Stimulated activated CD4-positive, alpha-beta T cell treated with anti-CD3 and anti-CD28 coated beads, Interleukin-15, amount 100 ng/mL, for 24 hours (primary cell): ENCODE measurements at places on chromosomes 5 and 9.

- peak; percentile 40 for DNase-seq
These were observed 122.3 kb downstream of the VAV2 start for GRCh38 chr9:133869674-133870405.

- DNase-seq: no peak
These were observed 49.1 kb downstream of the ADCY2 start for GRCh38 chr5:7445068-7445467.

DNA sequence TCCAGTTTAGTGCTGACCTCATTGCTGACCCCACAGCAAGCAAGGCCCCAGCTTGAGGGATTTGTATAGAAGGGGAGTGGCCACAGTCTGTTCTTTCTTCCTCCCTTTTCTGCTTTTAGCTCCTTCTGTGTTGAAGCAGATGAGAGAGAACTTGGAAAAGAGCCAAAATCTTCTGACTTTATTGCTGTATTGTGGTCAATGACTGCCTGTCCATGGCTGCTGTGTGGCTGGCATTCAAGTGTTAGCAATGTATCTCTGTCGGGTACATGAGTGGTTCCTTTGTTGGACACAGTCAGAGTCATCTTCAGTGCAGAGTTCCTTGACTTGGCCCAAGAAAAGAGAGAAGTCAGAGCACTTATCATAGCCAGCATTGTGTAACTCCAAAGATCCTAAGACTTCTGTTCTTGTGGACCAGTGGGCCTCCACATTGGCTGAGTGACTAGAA is 154.1 kb downstream of the LRRC70 start:
- DNase-seq: no peak

- DNase-seq: no peak
These were observed 151.8 kb upstream of the MSX2 start for GRCh38 chr5:174572591-174572990.

GRCh38 chr5:169442403-169442874 is 141.1 kb upstream of the SPDL1 start:
- no peak for DNase-seq

DNA sequence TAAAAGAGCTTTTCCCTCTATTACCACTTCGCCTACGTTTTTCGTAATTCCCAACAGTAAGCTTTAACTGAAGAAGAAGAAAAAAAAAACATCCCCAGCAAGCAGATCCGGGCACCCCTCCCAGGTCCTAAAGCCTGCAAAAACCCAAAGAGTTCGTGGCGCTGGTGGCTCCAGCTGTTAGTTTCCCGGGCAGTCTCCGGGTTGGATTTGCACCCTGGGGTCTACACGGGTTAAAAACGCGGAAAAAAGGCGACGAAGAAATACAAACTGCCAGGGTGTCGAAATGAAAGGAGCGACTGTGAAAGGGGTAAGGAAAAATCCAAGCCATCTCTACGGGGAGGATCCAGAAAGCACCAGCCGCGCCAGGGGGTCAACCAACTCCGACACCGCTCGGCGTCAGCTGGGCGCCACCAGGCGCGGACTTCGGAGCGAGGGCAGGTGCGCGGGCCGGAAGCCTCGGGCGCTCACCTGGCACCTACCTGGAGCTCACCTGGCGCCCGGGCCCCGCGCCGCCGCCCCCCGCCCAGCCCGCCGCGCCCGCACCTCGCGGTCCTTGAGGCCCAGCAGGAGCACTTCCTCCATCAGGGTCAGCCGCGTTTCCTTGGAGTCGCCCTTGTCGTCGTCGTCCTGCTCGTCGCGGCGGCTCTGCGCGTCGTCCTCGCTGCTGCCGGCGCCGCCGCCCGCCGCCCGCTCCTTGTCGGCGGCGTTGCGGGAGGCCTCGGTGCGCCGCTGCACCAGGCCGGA is 680 bp downstream of the GOLPH3 start:
- peak; percentile 56 for DNase-seq

GRCh38 chr5:132747616-132748440 is 602 bp downstream of the CCNI2 start:
- DNase-seq: peak; percentile 60

DNA sequence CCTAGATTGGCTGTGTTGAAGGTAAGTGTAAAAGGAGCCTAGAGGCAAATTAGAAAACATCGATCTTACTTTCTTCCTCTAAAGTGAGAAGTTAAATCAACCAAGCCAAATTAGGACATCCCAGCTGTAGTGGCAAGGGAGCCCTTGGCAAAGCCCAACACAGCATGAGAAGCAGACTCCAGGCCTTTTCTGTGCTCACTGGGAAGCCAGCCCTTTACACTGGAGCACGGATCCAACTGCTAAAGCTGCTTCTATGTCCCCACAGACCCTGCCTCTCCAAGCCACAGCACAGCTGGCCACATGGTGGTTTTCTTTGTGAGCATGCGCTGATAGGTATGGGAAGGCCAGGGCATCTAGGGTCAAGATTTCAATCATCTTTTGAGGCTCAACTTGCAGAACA is 94.1 kb downstream of the APBA1 start:
- DNase-seq: no peak

DNA sequence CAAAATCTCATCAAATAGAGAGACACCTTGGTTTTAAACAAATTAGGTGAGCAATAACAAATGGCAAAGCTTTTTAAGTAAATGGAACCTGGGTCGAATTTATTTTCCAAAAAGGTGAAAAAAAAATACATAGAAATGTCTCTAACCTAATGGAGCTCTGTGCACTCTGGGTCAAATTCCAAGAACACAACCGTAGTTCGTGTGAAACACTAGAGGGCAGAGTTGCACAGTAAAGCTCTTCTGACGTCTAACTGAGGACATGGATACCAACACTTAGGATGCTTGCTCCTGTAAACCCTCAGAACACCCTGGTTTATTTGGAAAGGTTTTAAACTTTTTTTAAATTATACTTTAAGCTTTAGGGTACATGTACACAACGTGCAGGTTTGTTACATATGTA is 18.9 kb downstream of the MARCHF11 start:
- no peak for DNase-seq

DNA sequence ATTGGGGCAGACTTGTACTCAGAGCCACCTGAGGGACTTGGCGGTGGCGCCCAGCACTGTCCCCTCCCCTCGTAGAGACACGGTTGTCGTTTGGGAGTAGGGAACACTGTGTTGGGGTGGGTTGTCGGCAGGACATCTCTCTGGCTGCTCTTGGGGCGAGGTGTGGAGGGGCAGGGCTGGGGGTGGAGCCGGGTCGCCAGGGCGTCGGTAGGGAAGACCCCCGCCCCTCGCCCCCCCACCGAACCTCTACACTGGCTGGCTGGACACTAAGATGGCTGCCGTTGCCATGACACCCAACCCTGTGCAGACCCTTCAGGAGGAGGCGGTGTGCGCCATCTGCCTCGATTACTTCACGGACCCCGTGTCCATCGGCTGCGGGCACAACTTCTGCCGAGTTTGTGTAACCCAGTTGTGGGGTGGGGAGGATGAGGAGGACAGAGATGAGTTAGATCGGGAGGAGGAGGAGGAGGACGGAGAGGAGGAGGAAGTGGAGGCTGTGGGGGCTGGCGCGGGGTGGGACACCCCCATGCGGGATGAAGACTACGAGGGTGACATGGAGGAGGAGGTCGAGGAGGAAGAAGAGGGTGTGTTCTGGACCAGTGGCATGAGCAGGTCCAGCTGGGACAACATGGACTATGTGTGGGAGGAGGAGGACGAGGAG is 778 bp downstream of the TRIM41 start:
- peak; percentile 72 for DNase-seq

DNA sequence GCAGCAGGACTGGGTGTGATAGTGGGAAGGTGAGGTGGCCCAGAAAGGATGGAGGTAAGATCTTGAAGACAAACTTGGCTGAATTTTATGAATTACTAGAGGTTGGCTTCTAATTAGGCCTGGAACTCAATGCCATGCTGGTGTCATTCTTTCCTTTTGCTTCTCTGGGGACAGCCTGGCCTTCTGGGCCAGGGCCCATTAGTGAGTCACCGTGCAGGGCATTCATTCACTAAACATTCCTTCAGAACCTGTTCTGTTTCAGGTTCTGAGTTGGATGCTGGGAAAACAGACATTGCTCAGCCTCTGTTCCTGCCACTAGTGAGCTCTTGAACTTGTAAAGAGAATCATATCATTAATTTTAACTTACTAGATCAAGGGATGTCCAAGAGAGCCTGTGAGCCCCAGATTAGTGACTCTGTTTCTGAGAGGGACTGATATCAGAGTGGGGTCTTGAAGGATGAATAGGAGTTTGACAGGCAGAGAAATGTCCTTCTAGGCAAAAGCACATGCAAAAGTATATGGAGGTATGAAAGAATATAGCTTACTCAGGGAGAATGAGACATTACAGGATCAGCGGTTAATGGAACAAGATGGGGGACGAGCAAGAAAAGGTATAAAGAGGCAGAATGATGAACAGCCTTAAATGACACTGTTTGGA is 66.5 kb downstream of the LHX2 start:
- DNase-seq: no peak

- no peak for DNase-seq
These were observed 192.8 kb downstream of the ARRDC3 start for GRCh38 chr5:91190314-91190690.

DNA sequence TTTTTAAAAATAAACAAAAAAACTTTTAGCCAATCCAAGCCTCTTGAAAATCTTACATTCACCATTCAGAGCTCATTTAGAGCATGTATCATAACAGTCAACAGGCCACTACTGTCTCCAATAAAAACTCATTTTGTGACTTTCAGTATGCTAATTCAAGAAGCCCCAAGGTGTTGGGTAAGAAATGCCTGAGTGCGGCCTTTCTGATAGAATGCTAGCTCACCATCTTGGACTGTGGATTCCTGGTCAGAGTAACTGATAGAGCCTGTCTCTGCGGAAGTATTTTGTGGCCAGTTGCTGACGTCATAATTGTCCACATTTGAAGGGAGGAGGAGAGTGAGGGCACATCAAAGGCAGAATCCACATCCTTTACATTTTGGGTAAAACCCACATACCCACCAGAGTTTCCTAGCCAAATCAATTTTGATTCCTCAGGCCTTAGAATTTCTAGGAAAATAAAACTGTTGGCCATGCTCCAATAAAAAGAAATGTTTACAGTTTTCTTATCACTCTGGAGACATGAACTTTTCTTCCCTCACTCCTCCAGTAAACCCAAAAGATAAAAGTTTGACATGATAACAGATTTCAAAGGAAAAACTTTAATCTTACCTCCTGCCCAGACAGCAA is 41.1 kb upstream of the ERCC6L2 start:
- DNase-seq: no peak

GRCh38 chr5:81800797-81801196 is 49.9 kb upstream of the SSBP2 start:
- no peak for DNase-seq

DNA sequence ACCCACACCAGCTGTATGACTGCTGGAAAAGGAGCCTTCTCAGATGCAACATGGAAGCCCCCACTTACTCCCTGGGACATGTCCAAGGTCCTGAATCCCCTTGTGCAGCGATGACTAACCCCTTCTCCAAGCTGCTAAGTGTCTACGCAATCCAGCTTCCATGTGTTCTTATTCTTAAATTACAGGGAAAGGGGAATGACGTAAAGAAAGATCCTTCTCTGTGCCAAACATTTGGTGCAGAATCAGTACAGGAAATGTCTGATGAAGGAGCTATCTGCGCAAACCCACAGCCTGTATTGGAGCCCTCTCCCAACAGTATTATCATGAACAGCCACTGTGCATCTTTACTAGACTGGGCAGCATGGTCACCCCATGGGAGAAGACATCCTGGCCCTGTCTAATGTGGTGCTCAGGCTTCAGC is 183.2 kb downstream of the FRMD3 start:
- no peak for DNase-seq

- DNase-seq: no peak
These were observed 301.5 kb downstream of the EPB41L4A start for GRCh38 chr5:112117551-112117950.
